ENCODE measurements at places on chromosomes 7 and 10.

DNA sequence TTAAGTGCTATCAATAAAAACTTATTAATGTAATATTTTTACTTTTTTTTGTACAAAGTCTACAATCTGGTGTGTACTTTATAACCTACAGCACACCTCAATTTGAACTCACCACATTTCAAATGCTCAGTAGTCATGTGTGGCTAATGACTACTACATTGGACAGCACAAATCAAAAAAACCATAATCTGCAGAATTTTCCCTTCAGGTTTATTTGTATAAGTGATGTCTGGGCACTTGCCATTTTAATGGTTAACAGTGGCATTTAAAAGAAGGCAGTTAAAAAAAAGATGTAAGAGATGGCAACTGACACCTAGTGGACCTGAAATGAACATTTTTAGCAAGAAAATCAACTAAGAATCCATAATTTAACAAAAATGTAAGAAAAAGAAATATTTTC, 124.6 kb upstream of the NRBF2 start:
- no peak for DNase-seq

- DNase-seq, result peak; percentile 96
Measured at GRCh38 chr7:36535866-36536664, 146.4 kb downstream of the ANLN start.

DNA sequence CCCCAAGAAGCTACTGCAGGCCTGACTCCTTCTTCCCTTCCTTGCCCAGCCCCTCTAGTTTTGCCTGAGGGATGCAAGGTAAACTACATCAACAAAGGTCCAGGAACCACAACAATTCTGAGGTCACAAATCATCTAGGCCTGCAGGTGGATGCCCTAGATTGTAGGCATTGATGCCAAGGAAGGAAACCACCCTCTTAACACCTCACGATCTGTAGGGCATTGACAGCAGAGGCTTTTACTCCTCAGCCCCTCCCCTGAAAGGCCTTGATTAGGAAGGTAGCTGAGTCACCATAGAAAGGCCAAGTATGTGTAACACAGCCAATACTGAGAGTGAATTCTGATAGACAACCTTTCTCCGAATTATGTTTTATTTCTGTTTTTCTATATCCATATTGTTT, 46.7 kb upstream of the FAM3C start:
- DNase-seq, result no peak

GRCh38 chr10:78641693-78642092, 427.1 kb upstream of the ZMIZ1 start:
- no peak for DNase-seq

- no peak for DNase-seq
Measured at GRCh38 chr7:122143376-122143750, 686 bp downstream of the AASS start.

Measured in H54 (cell line).